ENCODE measurements at places on chromosomes 6 and 20.
A peak's percentile ranks its signal among the peaks of the same experiment; 100 is the strongest.

GRCh38 chr20:18845017-18845416 is 31.4 kb downstream of the SCP2D1 start:
- no peak for DNase-seq

DNA sequence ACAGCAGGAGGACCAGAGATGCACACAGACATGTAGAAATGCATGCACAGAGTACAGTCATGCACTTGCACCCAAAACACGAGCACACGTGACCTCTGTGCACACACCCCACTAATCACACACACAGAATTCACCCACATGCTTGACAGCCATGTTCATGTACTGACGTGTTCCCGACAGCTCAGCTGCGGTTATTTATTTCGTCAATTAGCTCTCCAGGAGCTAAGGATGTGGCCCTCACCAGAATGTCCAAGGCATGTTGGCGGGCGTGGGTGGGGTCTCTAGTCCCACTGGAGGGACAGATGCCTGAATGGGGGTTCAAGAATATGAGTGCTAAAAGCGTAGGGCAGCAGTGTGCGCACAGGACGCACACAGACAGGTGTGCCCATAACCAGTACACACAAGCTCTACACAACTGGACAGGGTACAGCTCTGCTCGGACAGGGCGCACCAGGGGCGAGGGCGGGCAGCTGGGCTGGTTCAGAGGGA is 571 bp upstream of the PRPF6 start:
- DNase-seq: no peak

DNA sequence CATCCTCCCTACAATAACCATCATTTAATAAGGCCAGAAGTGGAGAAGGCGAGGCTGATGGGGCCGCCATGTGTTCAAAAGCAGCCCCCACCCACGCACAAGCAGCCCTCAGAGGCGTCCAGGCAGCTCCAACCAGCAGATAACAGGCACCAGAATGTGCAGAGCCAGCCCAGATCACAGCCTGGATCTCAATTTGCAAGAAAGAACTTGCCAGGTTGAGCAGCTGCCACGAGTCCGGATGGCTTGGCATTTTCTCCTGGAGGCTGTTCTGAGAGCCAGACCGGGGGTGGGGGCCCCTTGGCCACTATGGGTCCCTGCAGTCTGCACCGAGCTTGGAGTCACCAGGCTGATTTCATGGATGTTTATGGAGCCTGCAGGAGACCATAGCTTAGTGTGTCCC is 338.1 kb downstream of the PREX1 start:
- no peak for DNase-seq

DNA sequence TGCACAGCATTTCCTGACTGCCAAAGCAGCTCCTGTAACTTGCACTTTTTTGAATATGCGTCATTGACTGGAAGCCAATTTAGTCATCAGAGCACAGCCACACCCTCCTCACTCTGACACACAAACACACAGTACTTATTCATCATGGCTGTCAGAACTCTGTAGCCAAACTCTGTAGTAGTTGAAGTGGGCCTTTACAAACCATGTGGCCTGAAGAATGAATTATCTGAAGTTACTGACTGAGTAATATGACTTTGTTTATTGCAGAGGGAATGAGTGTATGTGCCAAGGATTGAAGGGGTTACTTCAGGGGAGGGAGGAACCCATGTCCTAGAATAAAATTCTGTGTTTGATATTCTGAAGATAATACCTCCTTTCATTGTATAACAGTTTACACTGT is 102.7 kb downstream of the FIG4 start:
- DNase-seq: peak; percentile 28

DNA sequence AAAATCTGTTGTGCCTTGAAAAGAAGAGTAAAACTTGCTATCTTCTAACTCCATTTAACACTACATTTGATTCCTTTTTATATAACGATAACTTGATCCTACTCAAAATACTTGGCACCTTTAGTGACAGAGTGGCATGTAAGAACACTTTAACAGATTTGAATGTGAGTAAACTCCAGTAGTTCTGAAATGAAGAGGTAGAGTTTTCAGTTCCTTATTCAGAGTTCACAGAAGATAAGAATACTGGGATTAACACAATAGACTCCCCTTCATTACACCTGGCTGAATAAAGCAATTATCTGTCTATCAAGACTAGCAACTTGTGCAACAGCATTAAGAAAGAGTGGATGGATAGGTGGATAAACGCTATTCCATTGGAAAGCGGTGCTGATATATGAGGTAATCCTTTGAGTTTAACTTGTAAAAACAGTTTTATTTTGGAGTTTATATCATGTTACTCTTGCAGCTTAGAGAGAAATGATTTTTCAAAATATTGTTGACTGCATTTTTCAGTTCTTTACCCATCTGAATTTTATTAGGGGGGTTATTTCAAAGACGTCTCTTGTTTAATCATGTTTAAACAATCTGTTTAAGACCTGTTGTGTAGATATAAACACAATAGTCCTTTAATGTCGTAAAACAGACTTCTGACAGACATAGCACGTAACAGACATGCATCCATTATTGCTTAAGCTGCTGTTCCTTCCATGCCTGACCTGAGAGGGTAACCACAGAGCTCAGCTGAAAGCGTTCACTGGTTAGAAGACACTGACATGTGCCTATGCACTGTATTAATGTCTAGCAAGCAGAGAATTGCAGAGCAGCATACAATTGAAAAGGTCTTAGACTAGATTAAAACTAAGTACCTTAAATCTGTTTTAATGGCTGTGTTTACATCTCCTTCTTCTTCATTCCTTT is 102.4 kb upstream of the SUPT3H start:
- no peak for DNase-seq

DNA sequence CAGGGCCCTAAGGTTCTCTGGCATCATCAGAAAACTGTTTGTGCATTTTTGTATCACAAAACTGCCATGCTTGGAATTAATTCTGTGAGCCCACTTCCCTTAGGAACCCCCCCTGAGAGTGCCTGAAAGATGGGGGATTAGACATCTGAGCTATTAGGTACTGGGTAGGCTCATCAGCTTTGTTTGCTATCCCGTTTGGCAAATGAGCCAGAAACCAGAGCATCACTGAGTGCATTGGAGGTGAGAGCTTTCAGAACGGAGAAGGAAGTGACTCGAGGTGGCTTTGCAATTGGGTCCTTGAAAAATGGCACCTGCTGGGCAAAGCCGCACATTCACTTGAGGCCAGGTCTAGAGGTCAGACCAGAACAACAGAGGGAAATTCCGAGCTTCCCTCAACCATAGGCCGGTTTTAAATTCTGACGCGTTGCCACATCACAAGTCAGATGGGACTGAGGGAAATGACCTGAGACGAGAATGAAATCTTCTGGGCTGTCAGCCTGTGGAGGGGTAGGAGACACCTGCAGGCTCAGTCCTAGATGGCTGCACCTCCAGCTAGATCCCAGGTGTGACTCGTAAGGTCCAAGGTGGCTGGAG is 8.4 kb upstream of the GLP1R start:
- no peak for DNase-seq

DNA sequence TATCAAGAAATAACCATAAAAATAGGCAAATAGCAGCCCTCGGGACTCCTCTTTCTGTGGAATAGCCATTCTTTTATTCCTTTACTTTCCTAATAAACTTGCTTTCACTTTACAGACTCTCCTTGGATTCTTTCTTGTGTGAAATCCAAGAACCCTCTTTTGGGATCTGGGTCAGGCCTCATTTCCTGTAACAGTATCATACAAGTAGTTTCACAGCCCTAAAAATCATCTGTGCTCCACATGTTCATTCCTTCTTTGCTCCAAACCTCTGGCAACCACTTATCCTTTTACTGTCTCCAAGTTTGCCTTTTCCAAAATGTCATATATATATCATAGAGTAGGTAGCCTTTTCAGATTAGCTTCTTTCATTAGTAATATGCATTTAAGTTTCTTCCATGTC is 13.5 kb upstream of the NT5E start:
- DNase-seq: no peak

- no peak for DNase-seq
These were observed 955.1 kb downstream of the KIF16B start for GRCh38 chr20:15618110-15618509.

- DNase-seq: no peak
These were observed 179.5 kb downstream of the SYNDIG1 start for GRCh38 chr20:24648919-24649318.

DNA sequence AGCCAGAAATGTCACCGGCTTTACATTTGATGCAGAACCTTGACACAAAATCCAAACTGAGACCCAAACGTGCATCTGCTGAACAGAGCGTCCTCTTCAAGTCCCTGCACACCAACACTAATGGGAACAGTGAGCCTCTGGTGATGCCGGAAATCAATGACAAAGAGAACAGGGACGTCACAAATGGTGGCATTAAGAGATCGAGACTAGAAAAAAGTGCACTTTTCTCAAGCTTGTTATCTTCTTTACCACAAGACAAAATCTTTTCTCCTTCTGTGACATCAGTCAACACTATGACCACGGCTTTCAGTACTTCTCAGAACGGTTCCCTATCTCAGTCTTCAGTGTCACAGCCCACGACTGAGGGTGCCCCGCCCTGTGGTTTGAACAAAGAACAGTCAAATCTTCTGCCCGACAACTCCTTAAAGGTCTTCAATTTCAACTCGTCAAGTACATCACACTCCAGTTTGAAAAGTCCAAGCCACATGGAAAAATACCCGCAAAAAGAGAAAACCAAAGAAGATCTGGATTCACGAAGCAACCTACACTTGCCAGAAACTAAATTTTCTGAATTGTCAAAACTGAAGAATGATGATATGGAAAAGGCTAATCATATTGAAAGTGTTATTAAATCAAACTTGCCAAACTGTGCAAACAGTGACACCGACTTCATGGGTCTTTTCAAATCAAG is 108.4 kb downstream of the RTN4IP1 start:
- DNase-seq: no peak

DNA sequence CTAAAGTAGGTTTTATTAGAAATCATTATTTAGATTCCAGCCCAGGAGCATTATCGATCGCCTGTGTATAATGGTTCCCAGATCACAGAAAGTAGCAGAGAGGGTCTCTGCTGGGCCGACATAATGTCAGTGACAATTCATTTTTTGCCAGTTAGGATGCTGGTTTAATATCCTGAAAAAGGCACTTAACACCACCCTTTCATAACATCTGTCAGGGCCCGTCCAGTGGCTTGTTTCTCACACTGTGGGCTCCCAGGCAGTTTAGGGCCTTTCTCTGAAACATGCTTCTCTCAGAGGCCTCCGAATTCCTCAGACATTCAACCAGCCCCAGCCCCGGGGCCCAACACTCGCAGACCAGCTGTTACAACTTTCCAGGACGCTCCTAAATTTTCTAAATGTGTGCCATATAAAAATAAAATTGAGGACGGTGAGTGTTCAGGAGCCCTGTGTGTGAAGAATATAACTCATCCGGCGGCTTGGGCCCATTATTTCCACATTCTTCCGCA is 108.6 kb upstream of the EYA4 start:
- DNase-seq: peak; percentile 21

- no peak for DNase-seq
These were observed 166.9 kb downstream of the CDH4 start for GRCh38 chr20:61419010-61419409.

DNA sequence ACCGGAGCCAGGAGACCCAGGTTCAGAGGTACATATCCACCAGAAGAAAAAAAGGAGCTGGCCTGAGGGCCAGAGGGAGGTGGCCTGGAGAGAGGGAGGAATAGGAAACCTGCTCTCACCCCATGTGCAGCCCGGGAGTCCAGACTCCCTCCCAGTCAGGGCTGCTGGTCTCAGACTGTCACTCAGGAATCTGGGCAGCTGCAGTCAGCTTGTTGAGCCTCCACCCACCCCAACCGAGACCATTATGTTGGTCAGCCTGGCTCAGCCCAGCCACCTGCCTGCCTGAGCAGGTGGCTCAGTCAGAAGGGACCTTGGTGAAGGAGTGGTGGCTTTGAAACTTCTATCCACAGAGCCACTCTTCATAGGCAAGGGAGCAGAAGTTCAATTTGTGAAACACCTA is 53.3 kb upstream of the EPB41L1 start:
- DNase-seq: peak; percentile 50

- no peak for DNase-seq
These were observed 22.4 kb upstream of the SERINC3 start for GRCh38 chr20:44544263-44544662.

- DNase-seq: no peak
These were observed 44.8 kb downstream of the AKAP12 start for GRCh38 chr6:151284548-151285017.

- DNase-seq: no peak
These were observed 85.1 kb downstream of the LYRM2 start for GRCh38 chr6:89553431-89553830.

DNA sequence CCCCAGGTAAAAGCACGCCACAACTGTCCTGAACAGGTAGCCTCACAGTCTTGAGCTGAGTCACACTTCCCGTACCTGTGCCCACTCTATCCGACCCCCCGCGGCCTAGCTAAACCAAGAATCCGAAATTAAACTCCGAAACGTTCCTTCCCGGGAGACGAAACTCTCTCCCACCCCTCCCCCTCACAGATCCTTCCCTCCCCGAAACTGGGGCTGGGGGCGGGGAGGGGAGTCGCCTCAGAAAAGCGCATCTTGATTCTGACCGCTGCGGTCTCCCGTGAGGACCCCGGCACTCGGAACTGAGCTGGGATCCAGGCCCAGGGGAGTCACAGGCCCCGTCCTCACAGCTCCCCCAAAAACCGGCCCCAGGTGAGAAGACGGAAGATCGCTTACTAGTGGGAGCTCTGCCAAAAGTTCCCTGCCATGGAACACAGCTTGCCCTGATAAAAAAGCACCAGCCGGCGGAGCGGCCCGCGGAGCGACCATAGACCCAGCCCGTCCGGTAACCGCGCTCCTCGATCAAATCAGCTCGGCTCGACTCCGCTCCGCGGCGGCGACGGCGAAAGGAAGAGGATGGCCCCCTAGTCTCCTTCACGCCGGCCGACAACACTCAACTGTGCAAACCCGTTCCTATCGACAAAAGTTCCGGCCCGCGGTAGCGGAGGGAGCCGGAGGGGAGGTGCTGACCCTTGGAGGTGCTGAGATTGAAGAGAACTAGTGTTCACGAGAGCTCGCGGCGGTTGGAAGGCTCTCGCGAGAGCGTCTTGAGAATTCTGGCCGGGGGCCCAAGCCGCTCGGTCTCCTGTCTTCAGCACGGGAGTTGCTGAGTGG is at the start of gene CCNC:
CCNC (minus strand) TSS at position 558 of the 831 bp plus-strand sequence; CDS start at position 425, 133 bp downstream.
- peak; percentile 94 for DNase-seq

DNA sequence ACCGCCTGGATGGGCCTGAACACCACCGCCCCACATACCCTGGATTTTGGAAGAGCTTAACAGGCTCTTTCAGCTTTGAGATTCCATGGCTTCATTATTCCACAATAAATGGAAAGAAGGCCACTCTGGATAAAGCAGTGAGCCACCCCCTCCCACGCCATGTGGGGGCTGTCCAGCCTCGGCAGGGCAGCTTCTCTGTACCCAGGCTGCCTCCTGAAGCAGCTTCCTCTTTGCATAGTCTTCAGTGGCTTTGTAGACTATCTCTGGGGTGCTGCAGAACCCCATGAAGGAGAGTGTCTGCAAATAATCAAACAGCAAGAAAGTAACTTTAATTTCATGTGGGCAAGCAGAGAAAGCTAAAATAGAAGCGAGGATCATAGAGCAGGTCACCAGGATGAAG is 96.6 kb upstream of the NXT1 start:
- no peak for DNase-seq
